ENCODE measurements at places on chromosomes 3 and 15.

DNA sequence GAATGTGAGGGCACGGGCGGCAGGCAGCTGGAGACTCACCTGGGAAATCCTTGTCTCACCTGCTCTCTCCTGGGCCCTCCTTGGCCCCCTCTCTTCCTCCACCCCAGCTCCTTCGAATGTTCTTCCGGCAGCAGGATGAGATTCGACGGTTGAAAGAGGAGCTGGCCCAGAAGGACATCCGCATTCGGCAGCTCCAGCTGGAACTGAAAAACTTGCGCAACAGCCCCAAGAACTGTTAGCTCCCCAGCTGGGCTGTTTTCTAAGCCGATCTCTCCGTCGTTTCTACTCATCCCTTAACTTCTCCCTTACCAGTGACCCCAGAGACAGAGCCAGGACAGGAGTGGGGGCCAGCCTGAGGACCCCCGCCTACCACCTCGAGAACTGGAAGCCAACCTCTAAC lies 95.0 kb downstream of the ANP32A start:
- DNase-seq: no peak

GRCh38 chr3:101828276-101828675 lies 21.0 kb upstream of the NFKBIZ start:
- DNase-seq: no peak

GRCh38 chr15:57033715-57034439 lies 115.4 kb downstream of the TCF12 start:
- DNase-seq: no peak

DNA sequence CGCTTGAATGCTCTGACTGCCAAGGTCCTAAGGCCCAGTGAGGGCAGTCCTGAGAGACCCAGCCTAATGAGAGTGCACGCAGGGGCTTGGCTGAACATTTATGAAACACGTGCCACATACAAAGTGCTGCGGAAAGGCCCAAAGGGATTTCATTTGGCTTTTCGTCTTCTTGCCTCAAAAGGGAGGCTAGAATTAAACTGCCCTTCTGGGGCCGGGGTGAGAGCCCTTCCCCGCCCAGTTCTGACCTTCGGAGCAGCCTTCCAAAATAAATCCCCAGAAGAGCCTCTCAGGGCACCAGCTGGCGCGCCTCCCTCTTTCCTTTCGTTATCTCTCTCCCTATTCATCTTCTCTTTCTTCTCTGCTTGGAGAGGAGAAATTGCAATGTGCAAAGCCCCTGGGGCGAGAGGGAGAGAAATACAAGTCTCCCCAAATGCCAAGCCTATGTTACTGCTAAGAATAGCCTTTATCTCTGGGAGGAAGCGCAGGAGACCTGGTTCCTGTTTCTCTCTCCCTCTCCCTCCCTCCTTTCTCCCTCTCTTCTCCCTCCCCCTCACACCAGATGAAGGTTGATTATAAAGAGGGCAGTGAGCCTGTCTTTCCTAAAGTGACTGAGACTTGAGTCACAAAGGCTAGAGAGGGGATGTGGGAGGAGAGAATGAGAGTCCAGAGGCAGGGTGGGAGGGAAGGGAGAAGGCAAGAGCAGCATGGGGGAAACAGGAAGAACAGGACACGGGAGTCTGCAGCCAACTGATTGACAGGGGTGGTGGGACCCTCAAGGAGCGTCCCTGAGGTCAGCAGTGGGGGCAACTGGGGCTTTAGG lies 36.7 kb upstream of the NDUFB4 start:
- no peak for DNase-seq

DNA sequence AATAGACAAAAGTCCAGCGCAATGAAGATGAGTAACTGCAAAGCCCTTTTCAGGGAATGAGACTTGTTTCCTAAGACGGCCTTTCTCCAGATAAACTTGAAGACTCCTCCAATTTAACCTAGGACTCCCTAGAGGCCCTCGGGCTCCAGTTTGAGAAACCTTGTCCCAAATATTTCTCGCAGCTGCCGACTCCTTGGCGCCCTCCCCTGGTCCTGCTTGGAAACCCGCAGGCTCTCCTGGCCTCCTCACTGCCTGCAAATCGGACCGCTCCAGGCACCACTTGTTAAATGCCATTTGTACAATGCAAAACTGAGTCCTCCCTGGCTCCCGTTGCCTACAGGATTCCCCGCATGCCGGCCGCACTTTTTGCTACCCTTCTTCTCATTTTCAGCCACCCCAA lies 36.8 kb downstream of the MUC4 start:
- peak; percentile 10 for DNase-seq

- no peak for DNase-seq
These were observed 73.0 kb upstream of the GAP43 start for GRCh38 chr3:115550285-115550761.

DNA sequence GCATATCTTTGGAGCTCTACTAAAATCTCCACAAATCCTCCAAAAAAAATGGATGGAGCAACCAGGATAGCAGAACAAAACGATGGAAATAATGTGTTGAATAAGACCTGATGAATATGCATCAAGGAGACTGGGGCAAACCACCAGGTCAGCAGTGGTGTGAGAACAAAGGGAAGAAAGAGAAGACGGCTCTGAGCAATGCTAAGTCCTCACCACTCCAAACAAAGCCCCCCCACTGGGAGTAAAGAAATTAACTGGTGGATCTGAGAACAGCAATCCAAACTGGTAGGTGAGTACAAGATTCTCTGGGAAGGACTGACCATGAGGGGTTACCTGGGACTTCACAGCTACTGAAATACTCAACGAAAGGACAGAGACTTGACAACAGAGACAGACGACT lies 977.3 kb downstream of the TBL1XR1 start:
- DNase-seq: no peak

DNA sequence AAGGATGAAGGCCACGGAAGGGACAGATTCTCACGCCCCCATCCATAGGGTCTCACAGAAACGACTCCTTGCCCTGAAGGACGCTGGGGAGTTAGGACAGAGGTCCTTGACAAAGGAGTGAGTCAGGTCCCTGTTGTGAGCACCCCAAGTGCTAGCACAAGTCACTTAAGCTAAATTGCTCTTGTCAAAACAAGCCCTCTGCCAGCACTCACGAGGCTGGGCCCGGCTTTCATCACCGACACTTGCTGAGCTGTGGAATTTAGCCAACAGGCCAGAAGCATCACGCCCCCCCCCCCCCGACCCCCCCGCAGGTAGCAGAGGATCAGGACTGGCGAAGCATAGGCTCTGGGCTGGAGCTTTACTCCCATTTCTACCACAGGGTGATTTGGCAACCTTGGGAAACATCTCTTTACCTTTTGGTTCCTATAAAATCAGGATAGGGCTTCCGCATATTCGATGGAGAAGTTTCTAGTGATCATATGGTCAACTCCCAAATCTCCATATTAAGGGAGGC lies 75.4 kb downstream of the ADCY5 start:
- no peak for DNase-seq

DNA sequence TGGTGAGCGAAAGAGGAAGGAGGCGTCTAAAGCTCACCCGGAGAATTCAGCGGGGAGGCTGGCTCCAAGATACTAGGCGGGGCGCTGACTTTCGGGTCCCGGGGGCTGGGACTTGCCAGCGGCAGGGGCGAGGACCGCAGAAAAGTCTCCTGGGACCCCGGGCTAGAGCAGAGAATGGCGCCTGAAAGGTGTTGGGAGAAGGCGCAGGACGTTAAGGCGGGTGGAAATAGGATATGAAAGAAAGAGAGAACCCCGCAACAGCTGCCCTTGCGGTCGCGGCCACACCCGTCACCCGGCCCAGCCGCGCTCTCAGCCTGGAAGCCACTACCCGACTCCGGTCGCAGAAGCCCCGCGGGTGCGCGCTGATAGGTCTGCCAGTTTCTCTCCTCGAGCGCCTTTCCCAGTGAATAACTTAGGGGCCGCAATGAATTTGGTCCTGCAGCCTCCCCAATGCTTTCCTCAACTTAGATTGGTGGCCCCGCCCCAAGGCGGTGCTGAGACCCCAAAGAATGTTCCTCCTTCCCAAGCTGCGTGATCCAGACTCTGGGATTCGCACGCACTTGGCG lies 604 bp downstream of the LTK start:
- no peak for DNase-seq

GRCh38 chr3:18424213-18424728 lies 868 bp downstream of the SATB1 start:
- DNase-seq: no peak

DNA sequence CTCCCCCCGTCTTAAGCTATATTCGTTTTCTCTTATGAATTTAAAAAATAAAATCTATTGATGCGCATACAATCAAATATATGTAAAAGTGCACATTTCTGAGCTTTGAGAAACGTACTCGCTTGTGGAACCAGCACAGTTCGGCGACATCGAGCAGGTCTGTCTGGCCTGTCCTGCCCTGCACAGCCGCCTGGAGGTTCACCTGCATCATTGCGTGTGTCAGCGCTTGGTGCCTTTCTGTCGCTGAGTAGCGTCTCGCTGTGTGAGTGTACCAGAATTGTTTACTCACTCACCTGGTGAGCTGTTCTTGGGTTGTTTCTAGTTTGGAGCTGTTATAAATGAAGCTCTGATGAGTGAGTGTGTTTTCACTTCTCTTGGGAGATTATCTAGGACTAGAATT lies 104.0 kb downstream of the VGLL4 start:
- DNase-seq: no peak

- DNase-seq: no peak
These were observed 84.9 kb downstream of the EPHB1 start for GRCh38 chr3:134879990-134880389.

- no peak for DNase-seq
These were observed 36.3 kb downstream of the STAC start for GRCh38 chr3:36416599-36416998.

DNA sequence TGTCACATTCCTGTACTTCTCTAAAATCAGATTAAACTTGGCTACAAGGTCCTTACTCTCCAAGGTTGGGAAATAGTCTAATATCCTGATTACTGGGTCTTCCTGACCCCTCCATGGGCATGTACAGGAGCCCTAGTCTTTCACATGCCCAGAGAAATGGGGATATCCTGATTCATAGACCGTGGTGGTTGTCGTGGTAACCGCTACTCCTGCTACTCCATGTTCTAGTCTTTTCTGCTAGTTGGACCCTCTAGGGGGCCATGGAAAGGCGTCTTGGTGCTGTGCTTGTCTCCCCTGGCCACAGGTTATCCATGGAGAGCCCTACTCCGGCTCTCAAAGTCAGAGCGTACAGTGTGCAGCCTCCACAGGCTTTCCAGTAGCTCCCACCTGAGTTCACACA lies 13.1 kb upstream of the ZBTB38 start:
- no peak for DNase-seq

DNA sequence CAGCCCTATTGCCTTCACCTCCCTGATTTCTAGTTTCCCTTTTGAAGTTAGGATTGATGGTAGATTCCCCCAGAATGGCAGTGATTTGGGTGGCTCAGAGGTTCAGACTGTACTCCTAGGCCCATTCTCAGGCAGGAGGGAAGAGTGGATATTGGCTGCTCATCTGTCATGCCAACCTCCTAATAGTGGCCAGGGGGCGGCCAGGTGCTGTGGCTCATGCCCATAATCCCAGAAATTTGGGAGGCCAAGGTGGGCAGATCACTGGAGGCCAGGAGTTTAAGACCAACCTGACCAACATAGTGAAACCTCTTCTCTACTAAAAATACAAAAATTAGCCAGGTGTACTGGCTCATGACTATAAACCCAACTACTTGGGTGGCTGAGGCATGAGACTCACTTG lies 11.3 kb downstream of the RRP9 start:
- DNase-seq: no peak

DNA sequence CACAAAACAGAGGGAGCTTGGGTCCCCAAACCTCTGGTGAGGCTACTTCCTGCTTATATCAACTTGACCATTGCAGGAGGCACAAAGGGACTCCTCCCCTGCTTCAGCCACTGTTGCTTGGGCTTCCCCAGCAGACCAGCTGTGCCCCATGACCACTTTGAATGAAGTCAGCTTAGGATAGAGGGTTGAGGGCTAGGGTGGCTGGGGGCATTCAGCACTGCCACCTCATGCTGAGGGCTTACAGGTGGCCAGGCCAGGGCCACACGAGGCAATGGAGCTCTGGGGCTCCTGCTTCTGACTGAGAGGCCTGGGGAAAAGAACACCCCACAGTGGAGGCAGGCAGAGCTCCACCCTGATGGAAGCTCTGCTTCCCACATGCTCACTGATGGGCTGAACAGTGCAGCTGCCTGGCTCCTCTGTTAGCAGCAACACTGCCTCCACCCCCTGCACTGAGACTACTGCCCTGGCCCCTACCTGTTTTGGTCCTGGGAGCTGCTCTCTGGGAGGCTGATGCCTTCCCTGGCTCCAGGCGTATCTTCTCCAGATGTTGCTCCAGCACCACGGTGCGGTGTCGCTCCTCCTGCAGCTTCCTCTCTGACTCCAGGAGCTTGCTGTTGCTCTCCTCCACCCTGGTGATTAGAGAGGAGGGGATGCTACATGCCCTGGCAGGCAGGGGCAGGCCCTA lies 10.2 kb upstream of the HHATL start:
- no peak for DNase-seq
